Left lung (tissue), 14 donors: ENCODE measurements at places on chromosomes 12 and 14.

DNA sequence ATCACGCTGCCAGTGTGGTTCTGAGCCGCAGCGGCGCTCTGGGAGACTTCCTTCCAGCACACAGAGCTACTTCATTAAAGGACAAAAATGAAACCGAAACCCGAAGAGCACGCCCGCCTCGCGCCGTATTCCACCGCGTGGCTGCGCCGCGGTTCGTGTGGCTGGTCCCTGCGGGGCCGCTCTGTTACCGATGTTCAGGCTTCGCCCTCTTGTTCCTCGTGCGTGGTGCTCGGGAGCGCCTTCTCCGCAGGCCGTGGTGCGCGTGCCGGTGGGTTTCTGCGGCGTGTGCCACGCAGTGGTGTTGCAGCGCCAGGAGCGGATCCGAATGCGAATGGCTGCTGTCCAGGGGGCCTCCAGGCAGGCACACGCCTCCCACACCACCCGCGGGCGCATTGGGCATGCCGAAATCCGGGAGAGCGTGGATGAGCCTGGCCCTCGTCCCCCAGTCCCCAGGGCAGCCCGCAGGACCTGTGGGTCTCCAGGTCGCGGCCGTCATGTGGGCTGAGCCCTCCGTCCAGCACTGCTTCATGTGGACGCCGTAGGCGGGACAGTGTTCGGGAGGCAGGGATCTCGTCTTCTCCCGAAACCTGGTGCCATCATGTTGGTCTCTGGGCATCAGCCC lies 91.2 kb downstream of the ADGRD1 start:
- DNase-seq = peak; percentile 78

GRCh38 chr12:56034586-56035332 lies 7.0 kb upstream of the RPS26 start:
- DNase-seq = no peak

- no peak for DNase-seq
Measured at GRCh38 chr12:106227641-106228319, 20.0 kb downstream of the CKAP4 start.

DNA sequence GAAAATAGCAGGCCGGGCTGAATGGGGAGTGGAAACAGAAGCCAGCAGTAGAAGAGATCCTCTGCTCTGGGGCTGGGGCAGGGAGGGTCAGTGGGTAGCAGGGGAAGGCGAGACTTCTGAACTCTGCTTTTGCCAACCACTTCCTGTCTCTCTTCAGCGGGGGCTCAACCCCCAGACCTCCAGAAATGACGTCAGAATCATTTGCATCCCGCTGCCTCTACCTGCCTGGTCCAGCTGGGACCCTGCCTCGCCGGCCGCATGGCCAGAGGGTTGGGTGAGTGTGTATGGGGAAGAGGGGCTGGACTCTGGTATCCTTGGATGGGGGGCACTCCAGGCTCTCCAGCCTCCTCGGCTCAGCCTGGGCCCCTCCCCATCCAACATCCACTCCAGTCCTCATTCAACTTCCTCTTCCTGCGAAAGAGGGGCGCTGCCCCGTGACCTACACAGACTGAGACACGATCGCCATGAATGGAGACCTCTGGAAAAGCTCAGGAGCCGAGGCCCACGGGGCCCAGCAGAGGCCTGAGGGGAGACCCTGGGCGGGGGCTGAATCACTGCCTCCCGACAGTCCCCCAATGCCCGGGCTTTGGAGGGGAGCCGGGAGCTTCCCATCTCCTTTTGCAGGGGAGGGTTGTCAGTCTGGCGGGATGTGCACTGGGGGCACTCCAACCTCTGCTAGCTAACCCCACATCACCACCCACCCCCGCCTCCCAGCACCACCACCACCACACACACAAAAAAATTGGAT lies 458 bp upstream of the HOXC4 start:
- no peak for DNase-seq
